ENCODE measurements at places on chromosomes 3 and 15. TPM values are rescaled to one million over a fixed set of nuclear protein-coding genes. Genes with fewer than 3 reads are reported as not detected.

DNA sequence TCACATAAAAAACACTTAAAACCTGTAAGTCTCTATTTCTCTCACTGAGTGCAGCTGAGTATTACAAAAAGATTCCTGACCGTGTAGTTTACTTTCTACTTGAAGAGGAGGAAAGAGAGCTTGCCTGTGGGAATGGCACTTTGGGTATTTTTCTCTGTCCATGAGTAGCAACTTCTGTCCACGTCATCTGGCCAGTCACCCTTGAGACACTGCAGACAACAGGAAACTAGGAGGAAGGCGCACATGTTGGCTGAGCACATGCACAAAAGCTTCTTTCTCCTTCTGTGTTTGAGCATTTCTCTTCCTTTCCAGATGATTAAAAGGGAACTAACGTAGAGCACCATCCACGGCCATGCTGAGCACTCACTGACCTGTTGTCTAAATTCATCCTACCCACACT, 19.7 kb downstream of the STARD5 start:
- DNase-seq = peak; percentile 50

DNA sequence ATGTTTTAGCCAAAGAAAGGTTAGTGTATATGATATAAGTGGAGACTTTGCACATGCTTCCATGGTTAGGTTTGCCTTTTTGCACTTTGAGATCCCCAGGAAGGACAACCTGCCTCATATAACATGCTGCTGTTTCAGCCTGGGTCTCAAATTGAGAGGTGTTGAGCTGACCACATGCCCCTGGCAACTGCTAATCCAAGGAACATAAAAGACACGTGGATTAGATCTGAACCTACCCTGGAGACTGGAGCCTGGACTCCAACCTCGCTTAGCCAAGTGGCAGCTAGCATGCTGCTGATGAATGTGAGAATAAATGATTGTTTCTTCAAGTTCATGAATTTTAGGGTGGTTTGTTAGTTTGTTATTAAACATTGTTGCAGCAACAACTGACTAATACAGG, 301.8 kb upstream of the TBC1D5 start:
- no peak for DNase-seq

GRCh38 chr15:78104119-78104479, 11.7 kb downstream of the SH2D7 start:
- DNase-seq = no peak

DNA sequence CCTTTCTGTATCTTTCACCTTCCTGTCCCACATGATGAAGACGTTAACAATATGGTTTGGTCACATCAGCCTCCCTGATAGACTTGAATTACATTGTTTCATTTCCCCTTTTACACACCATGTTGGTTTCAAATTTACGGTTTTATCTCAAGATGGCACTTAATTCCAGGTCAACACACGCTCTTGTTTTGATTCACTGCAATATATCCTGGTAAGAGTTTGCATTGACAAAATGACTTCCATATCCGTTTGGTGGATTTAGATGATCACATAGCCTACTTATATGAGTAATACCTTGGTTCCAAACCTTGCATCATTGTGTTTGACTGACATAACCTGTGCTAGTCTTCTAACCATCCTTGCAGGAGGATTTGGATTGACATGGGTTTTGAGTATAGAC, 499.4 kb downstream of the ROBO1 start:
- DNase-seq = no peak

GRCh38 chr15:27589260-27589659, 509.9 kb downstream of the OCA2 start:
- no peak for DNase-seq

GRCh38 chr3:34066328-34066727, 267.9 kb downstream of the PDCD6IP start:
- no peak for DNase-seq

DNA sequence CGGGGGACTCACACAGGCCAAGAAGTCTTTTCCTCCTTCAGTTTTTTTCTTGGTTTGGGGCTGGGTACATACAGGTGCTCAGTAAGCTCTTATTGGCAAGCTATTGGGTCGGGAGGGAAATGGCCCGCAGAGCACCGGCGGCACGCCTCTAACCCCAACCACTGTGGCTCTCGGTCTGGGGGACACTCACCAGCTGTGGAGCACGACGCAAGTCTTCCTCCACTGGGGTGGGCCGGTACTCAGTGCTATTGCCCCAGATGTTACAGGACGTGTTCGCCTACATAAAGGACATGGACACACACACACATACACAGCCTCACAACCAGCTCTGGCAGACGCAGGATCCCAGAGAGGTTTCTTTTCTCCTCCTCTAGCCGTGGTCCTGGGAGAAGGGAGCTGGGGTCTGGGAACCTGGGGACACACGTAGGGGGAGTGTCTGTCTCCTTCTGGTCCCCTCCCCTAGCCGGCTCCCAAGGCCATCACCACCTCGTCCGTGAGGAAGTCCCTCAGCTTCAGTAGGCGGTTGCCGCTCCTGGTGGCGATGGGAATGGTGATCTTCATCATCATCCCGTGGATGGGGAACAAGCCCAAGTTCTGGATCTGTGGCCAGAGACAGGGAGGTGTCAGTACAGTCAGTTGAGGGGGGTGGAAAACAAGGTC, 33.4 kb downstream of the FEM1B start:
- DNase-seq = no peak

CYP11A1 gene
- total RNA-seq = 0.72 TPM

SPATA12 gene
- total RNA-seq = 0.43 TPM

IL20RB gene
- 0.66 TPM for total RNA-seq
